ENCODE measurements at places on chromosomes 3 and 15.

GRCh38 chr3:49171119-49171774 lies at the start of gene KLHDC8B:
Gene KLHDC8B, plus strand, starts transcription at chr3:49171598. Its CDS starts 1,172 bp downstream, at chr3:49172770.
- peak; percentile 82 for DNase-seq

GRCh38 chr3:28781053-28781452 lies 432.4 kb upstream of the AZI2 start:
- no peak for DNase-seq

- peak; percentile 5 for DNase-seq
These were observed 15.2 kb downstream of the DAZL start for GRCh38 chr3:16589867-16590624.

DNA sequence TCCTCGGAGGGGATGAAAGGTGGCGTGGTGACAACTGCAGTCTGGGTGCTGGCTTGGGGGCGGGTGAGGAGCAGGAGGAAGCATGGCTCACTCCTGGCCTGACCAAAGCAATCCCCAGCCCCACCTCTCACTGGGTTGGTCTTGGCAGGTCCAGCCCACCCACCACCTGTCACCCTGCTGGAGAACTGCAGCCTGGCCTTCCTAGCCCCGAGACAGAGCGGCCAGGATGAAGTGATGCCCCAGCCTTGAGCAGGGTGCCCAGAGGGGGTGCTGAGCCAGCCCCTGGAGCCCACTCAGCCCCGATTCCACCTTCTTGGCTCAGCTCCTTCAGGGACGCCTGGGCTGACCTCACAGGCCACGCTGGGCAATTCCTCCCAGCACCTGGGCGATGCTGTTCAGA lies 89.9 kb downstream of the IQSEC1 start:
- no peak for DNase-seq

DNA sequence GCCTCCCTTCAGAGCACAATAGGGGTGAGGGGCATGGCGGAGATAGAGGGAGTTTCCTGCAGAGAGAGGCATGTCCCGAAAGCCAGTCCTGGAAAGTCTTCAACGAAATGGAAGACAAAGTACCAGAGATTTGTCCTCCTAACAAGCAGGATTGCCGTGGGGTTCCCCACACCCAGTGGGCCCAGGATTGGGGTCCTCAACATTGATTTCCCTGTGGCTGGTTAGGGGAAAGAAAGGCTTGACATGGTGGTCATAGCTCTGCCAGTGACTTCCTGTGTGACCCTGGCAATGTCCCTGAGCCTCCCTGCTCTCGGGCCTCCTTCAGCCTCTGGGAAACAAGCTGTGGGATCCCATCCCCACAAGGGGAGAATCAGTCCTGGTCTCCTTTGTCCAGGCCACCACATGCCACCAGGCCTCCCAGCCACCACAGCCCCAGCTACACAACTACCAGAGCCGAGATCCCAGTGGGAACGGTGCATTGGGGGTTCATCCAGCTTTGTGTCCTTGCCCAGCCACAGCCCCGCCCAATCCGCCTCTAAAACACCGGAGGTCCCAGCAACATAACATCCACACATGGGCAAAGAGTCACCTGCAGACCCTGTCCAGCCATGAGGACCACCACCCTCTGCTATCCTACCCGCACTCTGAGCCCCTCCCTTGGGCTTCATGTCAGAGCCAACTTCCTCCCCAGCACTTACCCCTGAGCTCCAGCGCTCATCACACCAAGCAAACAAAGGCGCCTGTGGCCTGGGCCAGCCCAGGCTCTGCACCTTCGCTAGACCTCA lies 63.0 kb downstream of the ADAMTS17 start:
- no peak for DNase-seq

- DNase-seq, result no peak
These were observed 6.2 kb upstream of the NEDD4 start for GRCh38 chr15:55999658-56000057.

DNA sequence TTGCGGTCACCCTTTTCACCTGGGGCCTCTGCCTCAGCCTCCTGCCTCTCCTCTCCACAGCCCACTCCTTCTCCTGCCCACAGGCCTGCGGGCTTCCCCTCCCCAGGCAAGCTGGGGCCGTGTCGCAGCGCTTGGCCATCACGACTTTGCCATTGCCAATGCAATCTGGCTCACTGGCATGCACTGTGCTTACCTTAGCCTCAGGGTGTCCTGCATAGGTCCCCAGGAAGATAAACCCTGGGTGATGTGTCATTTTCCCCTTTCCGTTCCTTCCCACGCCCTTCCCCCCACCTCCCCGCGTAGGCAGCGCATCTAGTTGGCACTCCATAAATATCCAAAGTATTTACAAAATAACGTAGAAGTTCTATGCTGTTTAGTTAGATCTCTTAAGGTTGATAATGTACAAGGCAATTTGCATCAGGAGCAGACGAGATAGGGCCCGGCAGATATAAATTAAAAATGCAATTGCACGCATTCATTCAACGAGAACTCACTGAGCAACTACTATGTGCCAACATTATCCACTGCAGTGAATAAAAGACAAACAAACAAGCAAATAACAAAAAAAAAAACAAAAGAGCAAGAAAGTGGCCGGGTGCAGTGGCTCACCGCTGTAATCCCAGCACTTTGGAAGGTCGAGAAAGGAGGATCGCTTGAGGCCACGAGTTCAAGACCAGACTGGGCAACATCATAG lies 973 bp upstream of the COPG1 start:
- DNase-seq, result no peak

DNA sequence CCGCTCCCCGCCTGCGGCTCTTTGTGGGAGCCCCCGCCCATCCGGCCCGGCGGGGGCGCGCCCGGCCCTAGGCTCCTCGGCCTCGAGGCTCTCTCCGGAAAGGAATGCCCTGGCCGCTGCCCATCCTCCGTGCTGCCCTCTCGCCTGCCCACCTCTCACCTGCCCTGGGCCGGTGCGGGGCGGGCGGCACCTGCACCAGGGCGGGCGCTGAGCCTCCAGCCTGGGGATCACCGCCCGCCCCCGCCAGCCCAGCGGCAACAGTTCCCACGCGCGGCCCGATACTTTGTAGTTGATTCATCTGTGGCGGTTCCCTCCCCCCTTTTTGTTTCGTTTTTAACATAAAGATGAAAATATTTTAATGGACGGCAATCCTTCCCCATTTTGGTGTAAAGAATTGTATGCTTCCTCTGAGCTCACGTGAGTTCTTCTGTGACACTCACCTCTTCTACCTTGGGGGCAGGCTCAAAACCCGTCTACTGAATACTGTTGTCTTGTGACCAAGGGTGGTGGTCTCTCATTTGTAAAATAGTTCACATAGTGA lies 1.9 kb downstream of the KLF13 start:
- peak; percentile 64 for DNase-seq

DNA sequence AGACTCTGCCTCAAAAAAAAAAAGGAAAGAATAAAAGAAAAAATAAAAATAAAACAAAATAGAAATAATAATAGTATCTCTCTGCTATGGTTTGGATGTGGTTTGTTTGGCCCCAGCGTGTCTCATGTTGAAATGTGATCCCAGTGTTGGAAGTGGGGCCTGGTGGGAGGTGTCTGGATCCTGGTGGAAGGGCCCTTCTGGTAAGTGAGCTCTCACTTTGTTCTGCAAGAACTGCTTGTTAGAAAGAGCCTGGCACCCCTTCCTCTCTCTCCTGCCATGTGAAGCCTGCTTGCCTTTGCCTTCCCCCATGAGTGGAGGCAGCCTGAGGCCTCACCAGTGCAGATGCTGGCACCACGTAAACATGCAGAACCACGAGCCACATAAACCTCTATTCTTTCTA lies 26.3 kb downstream of the TMEM44 start:
- DNase-seq, result no peak

GRCh38 chr3:127121885-127122284 lies 71.0 kb upstream of the PRR23E start:
- no peak for DNase-seq

DNA sequence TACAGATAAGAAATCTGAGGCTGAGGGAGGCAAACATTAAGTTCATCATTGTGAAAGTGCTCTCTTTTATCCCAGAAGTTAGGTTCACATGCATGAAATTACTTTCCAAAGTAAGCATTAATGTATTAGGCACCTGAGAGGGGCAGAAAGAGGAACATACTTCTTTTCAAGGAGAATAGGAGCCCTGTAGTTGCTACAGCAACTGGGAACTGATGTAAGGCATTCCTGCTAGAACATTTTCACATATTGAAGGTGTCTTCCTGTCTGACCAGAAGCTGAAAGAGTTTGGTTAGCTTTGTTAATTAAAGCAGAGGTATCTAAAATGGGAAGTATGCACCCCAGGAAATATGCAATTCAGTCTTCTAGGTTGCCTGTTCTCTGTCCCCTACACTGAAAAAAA lies 65.5 kb upstream of the ZBTB20 start:
- DNase-seq, result no peak

DNA sequence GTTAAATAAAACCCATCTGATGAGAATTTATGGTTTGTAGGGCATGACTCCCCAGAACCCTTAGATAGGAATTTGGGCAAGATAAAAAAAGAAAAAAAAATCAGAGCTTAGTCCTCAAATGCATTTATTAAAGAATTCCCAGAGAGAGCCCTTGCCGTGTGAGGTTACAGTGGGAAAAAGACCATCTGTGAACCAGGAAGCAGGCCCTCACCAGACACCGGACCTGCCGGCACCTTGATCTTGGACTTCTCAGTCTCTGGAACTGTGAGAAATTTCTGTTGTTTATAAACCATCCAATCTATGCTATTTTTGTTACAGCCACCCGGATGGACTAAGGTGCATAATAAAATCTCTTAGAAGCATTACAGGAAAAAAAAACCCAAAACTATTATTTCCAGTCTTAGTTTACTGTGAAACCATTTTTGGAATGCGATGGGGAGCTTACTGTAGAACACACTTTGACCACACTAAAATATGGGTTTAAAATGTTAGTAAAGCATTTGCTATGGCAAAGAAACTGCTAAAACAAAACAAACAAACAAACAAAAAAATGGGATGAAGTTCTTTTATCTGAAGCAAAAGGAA lies 72.2 kb downstream of the LEKR1 start:
- no peak for DNase-seq

DNA sequence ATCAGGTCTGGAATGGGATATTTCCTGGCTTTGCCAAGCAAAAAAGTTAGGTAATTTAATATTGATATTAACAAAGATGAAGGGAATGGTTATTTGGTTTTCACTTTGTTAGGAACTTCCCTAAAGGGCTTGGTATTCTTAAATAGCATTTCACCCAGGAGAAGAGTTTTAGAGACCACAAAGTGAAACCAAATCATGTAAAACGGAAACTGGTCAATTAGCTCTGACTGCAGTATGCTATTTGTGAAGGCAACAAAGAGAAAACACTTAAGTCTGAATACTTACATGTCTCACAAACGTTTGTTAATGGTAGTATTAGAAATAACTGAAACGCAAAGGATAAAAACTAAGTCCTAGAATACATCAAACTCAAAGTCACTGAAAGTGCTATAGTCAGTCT lies 32.4 kb upstream of the SETMAR start:
- no peak for DNase-seq

DNA sequence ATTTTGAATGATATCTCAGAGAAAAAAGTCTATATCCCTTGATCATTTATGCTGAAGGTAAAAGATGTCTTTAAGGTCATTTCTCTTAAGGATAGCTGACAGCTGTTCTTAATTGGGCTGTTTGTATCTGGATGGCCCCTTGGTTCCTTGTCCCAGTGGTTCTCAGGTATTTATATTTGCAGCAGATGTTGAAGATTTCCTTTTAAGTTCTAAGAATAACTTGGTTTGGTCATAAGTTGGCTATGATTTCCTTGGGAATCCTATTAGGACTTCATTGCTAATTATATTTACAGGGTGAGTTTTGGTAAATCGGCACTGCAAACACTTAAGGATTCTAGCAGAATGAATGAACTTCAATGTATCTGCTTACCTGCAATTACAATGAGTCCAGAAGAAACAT lies 460.4 kb upstream of the SGO1 start:
- DNase-seq, result no peak

GRCh38 chr15:42891569-42891968 lies 29.0 kb downstream of the TTBK2 start:
- no peak for DNase-seq

DNA sequence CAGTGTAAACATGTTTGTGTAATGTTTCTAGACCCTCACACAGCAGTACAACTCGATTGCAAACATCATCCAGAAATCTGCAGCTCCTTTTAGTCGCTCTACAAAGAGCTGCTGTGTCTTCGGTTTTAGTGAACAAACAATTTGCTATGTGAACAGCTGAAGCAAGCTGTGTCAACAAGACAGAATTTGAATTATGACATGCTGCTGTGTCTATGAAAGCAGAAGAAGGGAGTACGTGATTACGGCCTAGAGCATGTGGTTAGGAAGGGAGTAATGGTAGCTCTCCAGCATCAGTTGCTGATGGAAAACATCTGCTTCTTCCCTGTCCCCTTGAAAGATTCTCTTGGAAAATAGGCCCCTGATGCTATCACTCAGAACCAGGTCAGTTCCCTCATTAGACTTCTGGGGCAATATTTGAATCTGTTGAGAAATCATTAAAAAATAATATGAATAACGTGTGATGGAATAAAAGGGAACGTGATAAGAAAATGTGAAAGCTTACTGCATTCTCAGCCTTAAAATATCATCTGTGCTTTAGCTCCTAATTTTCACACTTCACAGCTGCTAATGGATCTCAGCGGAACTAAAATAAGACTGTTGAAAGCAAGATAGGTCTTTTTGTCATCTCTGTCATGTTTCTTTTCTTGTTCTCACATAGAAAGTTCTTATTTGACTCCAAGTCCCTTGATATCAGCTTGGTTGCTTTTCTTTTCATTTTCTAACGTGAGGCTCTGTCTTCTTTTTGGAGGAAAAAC lies 891.5 kb downstream of the ROBO2 start:
- DNase-seq, result no peak

DNA sequence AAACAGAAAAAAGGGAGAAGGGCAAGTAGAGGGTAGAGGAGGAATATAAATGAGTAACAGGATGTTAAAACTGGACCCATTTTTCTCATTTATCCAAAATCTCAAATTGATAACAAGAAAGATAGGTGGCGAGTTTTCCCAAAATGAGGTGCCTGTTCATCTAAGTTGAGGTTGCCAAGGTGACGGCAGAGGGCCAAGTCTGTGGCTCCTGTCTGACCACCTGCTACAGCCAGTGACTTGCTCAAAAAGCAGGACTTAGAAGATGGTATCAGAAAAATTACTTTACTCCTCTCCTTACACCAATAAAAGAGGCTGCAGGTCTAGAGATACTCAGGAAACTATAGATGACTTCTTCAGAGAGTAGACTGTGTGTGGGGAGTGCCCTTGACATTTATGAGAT lies 137.6 kb upstream of the ZNF385D start:
- DNase-seq, result no peak

GRCh38 chr3:45968149-45968548 lies 24.9 kb downstream of the CXCR6 start:
- no peak for DNase-seq

- no peak for DNase-seq
These were observed 19.1 kb downstream of the SLC12A6 start for GRCh38 chr15:34318277-34319079.

GRCh38 chr3:123406598-123406997 lies 42.3 kb downstream of the ADCY5 start:
- DNase-seq, result no peak
